ENCODE measurements at places on chromosomes 12 and 14.

GRCh38 chr12:109140560-109140959 is 24.2 kb downstream of the ACACB start:
- DNase-seq = no peak

GRCh38 chr12:111150360-111150759 is 218.5 kb downstream of the PHETA1 start:
- no peak for DNase-seq

DNA sequence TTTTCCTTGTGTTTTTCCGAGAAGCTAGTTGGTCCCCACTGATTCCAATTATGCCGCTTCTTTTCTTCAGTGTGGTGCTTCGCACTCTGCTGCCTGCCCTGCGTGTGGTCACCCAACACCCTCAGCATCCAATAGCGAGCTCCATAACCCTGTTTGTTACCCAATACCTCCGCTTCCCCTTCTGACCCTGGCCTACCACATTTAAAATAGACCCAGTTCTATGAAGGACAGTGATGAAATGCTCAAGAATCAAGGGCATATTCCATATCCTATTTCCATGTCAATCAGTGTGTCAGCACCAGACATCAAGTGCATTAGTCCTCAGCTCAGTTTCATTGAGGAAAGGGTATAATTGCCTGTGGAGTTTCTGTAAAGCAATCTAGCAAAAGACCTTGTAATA is 9.5 kb downstream of the NDRG2 start:
- no peak for DNase-seq

GRCh38 chr12:46811185-46811584 is 14.6 kb downstream of the SLC38A4 start:
- no peak for DNase-seq

DNA sequence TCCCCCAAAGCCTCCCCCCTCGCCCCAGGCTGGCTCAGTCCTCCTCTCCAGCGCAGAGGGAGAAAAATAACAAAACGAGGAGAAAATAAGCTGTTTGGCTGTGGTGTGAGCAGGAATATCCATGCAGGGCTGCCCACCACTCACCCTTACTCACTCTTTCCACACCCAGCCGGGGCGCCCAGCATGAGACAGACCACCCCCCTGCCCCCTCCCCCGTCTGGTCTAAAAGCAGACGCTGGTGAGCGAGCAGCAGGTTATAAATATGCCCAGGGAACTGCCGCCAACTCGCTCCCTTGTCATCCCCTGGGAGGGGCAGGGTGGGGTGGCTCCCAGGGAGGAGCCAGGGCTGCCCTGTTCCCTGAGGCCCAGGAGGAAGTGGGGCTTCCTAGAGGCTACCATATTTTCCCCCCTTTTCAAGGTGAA is 7.4 kb downstream of the WNT1 start:
- DNase-seq = no peak

- DNase-seq = no peak
Measured at GRCh38 chr14:99535448-99535847, 54.2 kb downstream of the CCNK start.

DNA sequence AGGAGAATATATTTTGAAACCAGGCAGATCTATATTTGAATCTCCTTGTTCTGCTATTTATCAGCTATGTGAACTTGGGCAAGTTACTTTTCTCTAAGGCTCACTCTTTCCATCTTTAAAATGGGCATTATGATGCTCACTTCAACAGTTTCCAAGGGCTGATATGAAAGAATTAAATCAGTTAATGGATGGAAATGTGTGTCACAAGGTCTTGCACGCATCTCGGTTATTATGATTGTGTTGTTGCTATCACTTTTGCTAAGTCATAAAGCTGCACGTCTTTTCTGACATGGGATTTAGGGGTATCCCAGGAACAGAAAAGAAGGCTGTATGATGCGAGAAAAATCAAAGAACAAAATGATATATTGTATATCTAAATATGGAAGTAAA is 721.5 kb upstream of the TBX3 start:
- no peak for DNase-seq

GRCh38 chr12:77751939-77752338 is 78.8 kb upstream of the NAV3 start:
- DNase-seq = no peak

DNA sequence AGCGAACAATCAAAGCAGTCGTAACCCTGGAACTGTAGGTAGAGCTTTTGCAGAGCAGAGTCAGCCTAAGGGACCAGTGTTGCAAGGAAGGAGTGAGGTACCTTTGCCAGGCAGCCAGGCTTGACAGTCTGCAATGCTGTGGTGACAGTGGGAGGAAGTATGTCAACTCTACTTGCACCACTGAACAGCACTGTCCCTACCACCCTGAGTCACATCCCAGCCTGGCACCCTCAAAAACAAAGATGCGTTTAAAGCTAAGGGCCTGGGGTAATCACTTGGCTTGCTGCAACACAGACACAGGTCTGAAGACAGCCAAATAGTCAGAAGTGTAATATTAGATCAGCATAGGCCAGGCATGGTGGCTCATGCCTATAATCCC is 141.9 kb downstream of the DPF3 start:
- DNase-seq = no peak

DNA sequence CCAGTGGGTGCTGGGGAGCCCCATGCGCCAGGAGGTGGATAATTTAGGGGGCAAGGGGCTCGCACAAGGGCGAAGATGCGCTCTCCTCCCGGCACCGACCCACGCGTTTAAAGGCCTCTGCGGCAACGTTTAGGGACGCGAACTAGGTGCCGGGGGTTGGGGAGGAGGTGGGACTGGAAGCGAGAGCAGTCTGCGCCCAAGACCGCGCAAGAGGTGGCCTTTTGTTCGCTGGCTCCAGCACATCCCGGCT is 1.3 kb downstream of the SLC38A1 start:
- no peak for DNase-seq

GRCh38 chr14:60646226-60646818 is 3.0 kb downstream of the SIX1 start:
- DNase-seq = no peak

- DNase-seq = no peak
Measured at GRCh38 chr14:22865424-22866405, 5.8 kb upstream of the LRP10 start.

Measured in stimulated activated CD4-positive, alpha-beta T cell treated with anti-CD3 and anti-CD28 coated beads, Interleukin-2, amount 100 ng/mL, for 4 hours (primary cell).